Tongue (tissue), 3 donors: ENCODE measurements at places on chromosomes 6 and 20. TPM values are rescaled to one million over a fixed set of nuclear protein-coding genes. Genes with fewer than 3 reads are reported as not detected.

Gene NCOA6
- total RNA-seq = 11.7 TPM

Gene SGK2
- 1.2 TPM for total RNA-seq

Gene DYNLT2
- total RNA-seq = 5.7 TPM

Gene NUS1
- total RNA-seq = 15.3 TPM

Gene C6orf89
- total RNA-seq = 40.0 TPM

Gene ANKRD6
- total RNA-seq = 17.8 TPM

Gene OTOR
- 0.21 TPM for total RNA-seq

Gene ADGB
- 0.10 TPM for total RNA-seq

Gene ENPP5
- 9.6 TPM for total RNA-seq

Gene WFDC13
- total RNA-seq = not detected

Gene CDS2
- total RNA-seq = 33.1 TPM

Gene COL20A1
- 6.2 TPM for total RNA-seq
